Uterus (tissue), 4 donors: ENCODE measurements at places on chromosomes 5 and 9. TPM values are rescaled to one million over a fixed set of nuclear protein-coding genes. Genes with fewer than 3 reads are reported as not detected.

The CDX1 gene
- total RNA-seq: 0.77 TPM

The HACD4 gene
- under 0.01 TPM for total RNA-seq

The FBXL7 gene
- 26.6 TPM for total RNA-seq

The SPINK4 gene
- total RNA-seq: not detected

The OTP gene
- not detected for total RNA-seq

DNA sequence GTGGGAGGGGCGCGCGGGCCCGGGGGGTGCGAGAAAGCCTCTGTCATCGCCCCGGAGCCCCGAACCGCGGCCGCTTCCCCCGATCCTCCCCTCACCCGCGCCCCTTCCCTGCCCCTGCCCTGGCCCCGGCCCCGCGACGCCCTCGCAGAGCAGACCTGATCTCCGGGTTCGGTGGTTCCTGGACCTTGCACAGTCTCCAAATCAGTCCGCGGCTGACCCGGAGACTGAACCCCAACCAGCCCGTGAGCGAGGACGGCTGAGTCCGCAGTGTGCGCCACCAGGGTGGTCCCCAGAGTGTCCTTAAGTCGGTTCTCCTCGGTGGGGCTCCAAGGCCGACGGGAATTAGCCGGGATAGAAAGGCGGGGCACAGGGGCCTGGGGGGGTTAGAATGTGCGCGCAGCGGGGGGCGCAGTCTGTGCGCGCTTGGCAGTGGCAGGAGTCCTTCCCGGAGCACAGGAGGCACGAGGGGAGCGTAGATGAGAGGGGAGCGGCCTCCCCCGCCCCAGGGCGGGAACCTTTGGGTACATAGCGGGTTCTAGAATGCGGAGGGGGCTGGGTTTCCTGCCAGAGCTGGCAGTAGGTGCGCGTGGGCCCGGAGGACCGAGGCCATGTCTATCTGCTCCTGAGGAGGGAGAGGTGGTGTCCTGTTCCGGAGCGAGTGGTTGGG, 779 bp downstream of the PKN3 start:
- H3K27me3 ChIP-seq: no peaks in the 10 kb centered on the region
- peak overlapping the region; percentile 73 for H3K4me3 ChIP-seq
- H3K4me1 ChIP-seq: no peaks in the 10 kb centered on the region
- DNase-seq: peak; percentile 42
- peak overlapping the region; percentile 85 for H3K27ac ChIP-seq

DNA sequence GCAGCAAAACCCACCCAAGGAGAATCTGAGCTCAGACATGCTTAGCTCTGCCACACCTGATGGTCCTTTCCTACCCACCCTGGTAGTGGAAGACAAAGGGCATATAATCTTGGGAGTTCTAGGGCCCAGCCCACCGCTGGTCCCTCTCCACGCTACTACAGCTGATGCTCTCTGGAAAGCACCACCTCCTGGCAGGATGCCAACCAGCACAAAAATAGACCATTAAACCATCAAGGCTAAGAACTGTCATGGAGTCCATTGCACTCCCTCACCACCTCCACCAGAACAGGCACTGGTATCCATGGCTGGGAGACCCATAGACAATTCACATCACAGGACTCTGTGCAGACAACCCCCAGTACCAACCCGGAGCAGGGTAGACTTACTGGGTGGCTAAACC, 111.0 kb upstream of the IL7R start:
- H3K4me3 ChIP-seq: no peak overlapping the region
- H3K27me3 ChIP-seq: no peaks in the 10 kb centered on the region
- H3K27ac ChIP-seq: no peak overlapping the region
- no peaks in the 10 kb centered on the region for H3K36me3 ChIP-seq

DNA sequence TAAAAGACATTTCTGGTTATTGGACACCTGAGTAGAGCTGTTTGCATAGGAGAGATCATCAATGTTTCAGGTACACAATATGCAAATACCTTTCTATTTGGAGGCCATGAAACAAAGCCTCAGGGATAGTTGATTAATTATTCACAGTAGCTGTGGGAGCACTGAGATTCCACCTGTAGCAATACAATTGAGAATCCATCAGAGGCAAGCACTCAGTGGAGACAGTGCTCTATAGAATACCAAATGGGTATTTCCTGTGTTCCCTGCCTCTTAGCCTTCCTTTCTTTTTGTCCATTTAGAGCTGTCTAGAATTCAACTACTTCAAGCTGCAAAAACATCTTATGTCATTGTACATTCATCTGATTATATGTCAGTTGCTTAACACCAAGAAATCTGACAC, 1754.0 kb upstream of the ACO1 start:
- no peak for DNase-seq
- no peaks in the 10 kb centered on the region for H3K27me3 ChIP-seq
- H3K36me3 ChIP-seq: no peaks in the 10 kb centered on the region
- no peak overlapping the region for H3K27ac ChIP-seq

DNA sequence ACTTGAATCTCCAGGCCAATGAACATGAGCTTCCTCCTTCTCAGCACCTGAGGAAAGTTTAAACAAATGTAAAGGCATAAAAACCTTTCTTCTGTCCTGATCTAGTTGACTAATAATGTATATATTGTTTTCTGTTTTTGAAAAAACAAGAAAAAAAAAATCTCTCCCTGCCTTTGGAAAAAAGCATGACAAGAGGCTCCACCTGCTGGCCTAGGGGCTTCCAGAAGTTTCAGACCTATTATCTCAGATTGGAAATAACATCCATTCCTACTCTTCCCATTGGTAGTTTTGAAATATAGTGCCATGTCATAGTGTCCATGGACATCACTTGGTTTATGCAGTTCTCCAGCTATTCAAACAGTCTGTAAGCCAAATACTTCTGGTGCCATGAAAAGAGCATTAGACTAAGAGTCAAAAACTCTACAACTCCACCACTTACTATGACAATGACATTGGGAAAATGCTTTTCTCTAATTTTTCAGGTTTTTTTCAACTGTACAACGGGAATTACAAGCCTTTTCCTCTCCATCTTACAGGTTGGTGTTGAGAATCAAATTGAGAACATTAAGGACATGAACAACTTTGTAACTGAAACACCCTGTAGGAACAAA, 409.6 kb upstream of the MPDZ start:
- H3K36me3 ChIP-seq: no peaks in the 10 kb centered on the region
- H3K27ac ChIP-seq: no peak overlapping the region
- DNase-seq: no peak
- no peaks in the 10 kb centered on the region for H3K27me3 ChIP-seq

- no peaks in the 10 kb centered on the region for H3K27me3 ChIP-seq
- no peak overlapping the region for H3K27ac ChIP-seq
- no peaks in the 10 kb centered on the region for H3K36me3 ChIP-seq
- H3K4me3 ChIP-seq: no peak overlapping the region
- no peak for DNase-seq
Observed at GRCh38 chr9:94153905-94154304, 69.6 kb downstream of the PTPDC1 start.

DNA sequence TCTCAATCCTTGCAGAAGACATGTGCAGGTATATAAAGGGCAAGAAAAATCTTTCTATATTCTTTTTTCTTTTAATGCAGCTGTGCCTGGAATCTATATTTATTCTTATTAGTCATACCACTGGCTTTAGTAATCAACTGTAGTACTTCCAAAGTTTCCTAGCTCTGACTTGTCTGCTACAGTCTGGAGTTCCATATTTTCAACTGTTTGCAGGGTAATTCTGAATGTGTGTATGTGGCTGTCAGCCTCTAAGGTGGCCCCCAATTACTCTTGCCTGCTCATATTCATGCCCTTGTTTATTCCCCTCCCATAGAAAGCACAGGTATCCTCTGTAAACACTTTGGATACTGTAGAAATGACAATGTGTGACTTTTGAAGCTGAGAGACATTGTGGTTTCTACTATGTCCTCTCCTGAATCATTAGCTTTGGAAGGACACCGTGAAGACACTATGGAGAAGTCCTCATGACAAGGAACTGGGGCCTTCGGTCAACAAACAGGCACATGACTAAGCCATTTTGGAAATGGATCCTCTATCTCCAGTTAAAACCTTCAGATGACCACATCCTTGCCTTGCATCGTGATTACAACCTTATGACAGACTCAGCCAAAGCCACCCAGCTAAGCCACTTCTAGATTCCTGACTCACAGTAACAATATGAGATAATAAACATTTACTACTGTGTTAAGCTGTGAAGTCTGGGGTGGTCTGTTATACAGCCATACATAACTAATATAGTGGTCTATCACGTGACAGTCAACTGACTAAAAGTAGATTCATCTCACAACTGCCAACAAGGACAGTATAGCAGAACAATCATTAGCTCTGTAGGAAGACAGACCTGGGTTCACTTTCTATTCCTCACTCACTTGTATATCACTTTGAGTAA, 49.5 kb upstream of the SUSD1 start:
- H3K4me3 ChIP-seq: no peak overlapping the region
- DNase-seq: no peak
- no peak overlapping the region for H3K27ac ChIP-seq
- no peaks in the 10 kb centered on the region for H3K27me3 ChIP-seq

DNA sequence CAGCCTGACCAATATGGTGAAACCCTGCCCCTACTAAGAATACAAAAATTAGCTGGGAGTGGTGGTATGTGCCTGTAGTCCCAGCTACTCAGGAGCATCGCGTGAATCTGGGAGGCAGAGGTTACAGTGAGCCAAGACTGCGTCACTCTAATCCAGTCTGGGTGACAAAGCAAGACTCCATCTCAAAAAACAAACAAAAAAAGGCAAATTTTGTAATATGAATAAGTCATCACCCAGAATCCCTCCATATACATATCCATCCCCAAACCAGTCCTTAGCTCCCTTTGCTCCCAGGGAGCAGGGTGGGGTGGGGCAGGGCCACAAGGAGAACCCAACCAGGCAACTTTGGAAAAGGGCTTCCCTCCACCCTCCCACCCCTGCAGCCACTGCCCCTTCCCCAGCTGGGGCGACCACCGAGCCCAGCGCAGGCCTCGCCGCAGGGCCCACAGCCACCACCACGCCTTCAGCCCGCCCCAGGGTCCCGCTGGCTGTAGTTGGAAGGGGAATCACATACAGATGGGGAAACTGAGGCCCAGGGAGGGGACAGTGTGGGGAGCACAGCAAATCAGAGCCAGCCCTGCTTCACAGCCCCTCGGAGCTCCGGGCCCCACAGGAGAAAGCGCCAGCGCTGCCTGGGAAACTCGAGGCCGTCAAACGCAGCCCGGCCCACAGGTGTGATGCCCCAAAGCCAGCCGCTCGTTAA, 7.8 kb downstream of the NOTCH1 start:
- no peaks in the 10 kb centered on the region for H3K27me3 ChIP-seq
- no peak overlapping the region for H3K4me3 ChIP-seq
- H3K4me1 ChIP-seq: no peaks in the 10 kb centered on the region
- no peaks in the 10 kb centered on the region for H3K36me3 ChIP-seq
- peak overlapping the region; percentile 84 for H3K27ac ChIP-seq

- H3K27ac ChIP-seq: no peak overlapping the region
- peaks cover 3% of the 10 kb centered on the region for H3K4me1 ChIP-seq
- no peaks in the 10 kb centered on the region for H3K36me3 ChIP-seq
- no peaks in the 10 kb centered on the region for H3K27me3 ChIP-seq
Observed at GRCh38 chr5:110836851-110837250, 98.0 kb downstream of the SLC25A46 start.

DNA sequence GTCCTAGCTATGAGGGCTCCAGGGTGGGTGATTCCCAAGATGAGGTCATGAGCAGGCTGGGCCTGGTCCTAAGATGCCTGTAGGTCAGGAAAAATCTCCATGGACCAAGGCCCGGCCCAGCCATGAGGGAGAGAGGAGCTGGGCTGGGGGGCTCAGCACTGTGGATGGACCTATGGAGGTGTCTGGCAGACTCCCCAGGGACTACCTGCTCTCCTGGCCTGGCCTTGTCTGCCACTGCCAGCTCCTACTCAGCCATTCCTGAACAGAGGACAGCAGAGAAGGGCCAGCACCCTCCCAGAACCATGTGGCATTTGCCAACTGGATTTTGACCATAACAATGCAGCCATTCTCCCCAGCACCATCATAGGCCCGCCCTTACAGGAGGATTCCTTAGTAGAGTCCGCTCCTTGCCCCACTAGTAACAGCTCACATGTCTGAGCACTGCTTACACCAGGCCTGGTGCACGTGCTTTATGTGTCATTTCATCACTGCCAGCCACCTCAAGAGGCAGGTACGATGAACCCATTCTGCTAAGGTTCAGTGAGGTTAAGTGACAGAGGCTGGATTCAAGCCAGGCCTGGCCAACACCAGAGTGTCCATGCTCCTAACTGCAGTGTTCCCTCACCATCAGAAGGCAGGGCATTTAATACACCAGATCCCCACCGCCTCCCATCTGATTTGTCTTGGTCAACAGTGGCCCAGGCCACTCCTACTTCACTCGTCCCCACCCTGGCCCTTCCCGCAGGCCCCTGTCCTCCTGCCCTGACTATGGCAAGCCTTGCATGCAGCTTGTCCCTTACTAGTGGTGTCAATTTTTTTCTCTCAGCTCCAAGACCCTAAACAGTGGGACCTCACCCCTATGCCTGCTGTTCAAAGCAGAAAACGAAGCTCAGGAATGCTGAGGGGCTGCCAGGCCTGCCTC, 669 bp downstream of the IL13 start:
- DNase-seq: no peak
- peaks cover 11% of the 10 kb centered on the region for H3K4me1 ChIP-seq
- H3K27me3 ChIP-seq: peaks cover 8% of the 10 kb centered on the region
- no peak overlapping the region for H3K4me3 ChIP-seq
- H3K27ac ChIP-seq: no peak overlapping the region
- no peaks in the 10 kb centered on the region for H3K36me3 ChIP-seq

- no peaks in the 10 kb centered on the region for H3K36me3 ChIP-seq
- no peaks in the 10 kb centered on the region for H3K4me1 ChIP-seq
- no peaks in the 10 kb centered on the region for H3K27me3 ChIP-seq
- no peak for DNase-seq
Observed at GRCh38 chr5:118553662-118554061, 434.7 kb downstream of the DTWD2 start.

DNA sequence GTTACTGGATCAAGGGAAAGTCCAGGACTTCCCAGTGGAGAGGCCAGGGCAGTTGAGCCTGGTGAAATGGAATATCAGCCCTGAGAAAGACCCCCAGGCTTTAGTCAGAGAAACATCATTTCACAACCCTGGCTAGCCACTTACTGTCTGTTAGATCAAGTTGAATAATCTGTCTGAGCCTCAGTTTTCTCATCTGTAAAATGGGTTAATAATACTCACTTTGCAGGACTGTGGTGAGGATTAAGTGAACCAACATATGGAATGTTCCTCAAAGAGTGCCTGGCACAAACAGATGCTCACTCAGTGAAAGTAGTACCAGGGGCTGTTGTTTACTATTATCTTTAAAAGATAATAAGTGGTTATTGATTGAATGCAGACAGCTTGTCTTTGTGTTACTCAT, 110.5 kb downstream of the SV2C start:
- H3K27ac ChIP-seq: no peak overlapping the region
- DNase-seq: no peak
- no peak overlapping the region for H3K4me3 ChIP-seq
- H3K27me3 ChIP-seq: no peaks in the 10 kb centered on the region
- no peaks in the 10 kb centered on the region for H3K4me1 ChIP-seq

DNA sequence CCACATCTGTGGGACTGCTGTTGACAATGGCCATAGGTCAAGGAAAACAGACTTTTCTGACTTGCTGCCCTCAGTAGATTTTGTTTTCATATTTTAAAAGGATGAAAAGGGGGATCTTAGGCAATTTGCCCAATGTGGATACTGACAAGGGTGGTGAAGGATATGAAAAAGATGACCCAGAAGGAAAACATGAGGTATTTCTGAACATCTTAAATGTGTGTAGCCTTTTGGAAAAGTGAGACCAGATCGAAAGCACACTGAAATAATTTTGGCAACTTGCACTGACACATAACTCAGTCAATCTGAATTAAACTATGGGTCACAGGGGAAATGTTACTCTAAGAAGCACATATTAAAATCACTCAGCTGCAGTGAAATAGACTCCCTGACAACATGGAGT, 1793.0 kb upstream of the ACO1 start:
- H3K27me3 ChIP-seq: no peaks in the 10 kb centered on the region
- H3K4me3 ChIP-seq: no peak overlapping the region
- no peaks in the 10 kb centered on the region for H3K36me3 ChIP-seq
- no peak overlapping the region for H3K27ac ChIP-seq
- no peaks in the 10 kb centered on the region for H3K4me1 ChIP-seq
- no peak for DNase-seq
